ENCODE measurements at places on chromosomes 5 and 9.

DNA sequence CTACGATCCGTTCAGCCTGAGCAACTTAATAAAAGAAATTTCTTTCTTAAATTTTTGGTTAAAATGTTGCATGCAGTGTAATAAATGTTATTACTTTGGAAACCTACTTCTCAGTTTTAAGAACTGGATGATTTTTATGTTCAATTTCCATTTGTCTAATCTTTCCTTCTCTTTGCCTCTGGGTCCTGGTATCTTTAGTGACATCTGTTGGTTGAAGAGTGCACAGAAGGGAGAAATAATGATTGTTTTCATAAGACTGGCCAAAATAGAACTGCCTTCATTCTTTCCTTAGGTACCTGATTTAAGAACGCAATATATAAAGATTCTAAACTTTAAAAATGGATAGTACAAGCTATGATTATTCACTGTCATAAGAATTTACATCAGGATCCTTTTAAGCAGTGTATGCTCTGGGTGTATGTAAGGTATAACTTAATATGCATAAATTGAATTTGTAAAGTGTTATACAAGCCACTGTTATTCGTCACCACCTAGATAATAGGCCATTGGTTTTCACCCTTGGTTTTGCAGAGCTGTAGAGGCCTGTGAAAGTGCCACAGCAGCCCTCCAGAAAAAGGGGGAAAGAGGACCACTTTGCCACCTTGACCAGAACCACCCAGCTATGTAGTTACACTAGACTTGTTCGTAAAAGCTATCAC, 82.8 kb upstream of the TLX3 start:
- no peak for DNase-seq

DNA sequence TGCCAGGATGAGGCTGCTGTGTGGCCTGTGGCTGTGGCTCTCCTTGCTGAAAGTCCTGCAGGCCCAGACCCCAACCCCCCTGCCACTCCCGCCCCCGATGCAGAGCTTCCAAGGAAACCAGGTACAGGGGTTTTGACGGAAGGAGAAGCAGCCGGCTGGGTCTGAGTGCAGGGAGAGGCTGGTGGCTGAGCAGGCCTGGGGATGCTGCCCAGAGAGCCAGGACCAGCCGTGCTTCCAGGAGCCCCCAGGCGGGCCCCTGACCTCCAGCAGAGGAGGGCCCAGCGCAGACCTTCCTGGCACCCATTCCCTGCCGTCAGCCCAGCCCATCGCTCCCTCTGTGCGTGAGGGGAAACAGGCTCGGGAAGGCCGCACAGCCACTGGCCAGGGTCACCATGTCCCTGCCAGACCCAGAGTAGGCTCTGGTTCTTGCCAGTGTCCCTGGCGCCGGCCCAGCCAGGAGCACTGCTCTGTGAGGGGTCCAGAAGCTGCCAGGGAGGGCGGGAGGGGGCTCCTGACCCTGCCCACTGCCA, 313 bp downstream of the LCN12 start:
- no peak for DNase-seq

DNA sequence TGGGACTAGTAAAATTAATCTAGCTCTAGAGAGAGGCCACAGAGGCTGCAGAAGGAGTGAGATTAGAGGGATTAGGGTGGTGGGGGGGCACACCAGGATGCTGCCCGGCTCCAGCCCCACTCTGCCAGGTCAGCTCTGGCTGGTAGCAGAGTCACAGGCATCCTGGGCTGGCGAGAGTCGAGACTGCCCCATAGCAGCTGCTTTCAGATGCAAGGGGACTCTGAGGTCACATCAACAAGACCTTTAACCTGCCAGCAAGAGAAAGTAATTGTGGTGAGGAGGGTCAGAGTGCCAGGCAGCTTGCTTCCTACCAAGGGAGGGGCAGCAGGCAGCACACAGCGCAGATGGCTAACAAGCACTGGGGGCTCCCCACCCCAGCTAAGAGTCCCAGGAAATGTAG, 7.5 kb downstream of the EPB41L4B start:
- DNase-seq: no peak

- no peak for DNase-seq
Observed at GRCh38 chr9:37715991-37716505, 37.6 kb upstream of the TRMT10B start.

DNA sequence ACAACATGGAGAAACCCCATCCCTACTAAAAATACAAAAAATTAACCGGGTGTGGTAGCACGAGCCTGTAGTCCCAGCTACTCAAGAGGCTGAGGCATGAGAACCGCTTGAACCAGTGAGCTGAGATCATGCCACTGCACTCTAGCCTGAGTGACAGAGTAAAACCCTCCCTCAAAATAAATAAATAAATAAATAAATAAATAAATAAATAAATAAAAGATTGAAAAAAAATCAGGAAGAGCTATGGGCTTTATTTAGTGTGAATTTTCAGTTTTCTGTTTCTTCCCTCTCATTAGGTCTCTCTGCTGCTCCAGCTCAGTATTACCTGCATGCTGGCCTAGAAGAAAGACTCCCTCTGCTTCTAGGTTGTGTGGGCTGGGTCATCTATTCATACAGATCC, 47.8 kb upstream of the TRMT10B start:
- DNase-seq: no peak

DNA sequence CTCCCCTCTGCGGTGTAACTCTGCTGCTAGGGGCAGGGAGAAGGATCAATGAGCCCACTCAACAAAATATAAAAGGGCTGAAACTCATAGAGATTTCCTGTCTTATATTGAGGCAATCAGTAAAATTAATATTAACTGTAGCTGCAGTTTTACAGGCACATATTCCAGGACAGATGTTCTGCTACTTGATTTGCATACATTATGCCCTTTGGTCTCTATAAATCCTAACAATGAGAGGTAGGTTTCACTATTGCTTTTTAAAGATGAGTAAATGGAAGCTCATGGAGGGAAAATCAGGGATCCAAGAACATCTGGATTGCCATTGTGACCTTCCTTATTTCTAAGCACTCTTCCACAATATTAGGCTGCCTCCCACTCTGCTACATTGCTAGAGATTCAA, 23.5 kb upstream of the TRIM32 start:
- no peak for DNase-seq

GRCh38 chr5:137195483-137195882, 303.6 kb downstream of the SPOCK1 start:
- no peak for DNase-seq

- no peak for DNase-seq
Observed at GRCh38 chr9:136185596-136186366, 19.1 kb downstream of the LHX3 start.

GRCh38 chr5:53253421-53253871, 143.9 kb upstream of the MOCS2 start:
- no peak for DNase-seq

DNA sequence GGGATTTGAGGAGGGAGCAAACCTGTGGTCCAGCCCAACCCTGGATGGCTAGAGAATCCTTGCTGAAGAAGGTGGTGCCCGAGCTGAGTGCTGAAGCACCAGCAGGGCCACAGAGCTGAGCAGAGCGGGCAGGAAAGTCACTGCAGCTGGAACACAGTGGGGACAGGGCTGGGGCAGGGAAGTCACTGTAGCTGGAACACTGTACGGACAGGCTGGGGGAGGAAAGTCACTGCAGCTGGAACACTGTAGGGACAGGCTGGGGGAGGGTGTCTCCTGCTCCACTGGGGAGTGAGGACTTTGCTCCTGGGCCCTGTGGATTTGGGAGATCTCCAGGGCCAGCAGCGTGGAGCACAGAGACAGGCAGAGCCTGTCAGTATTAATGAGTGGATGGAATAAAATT, 9.0 kb upstream of the SUSD3 start:
- DNase-seq: no peak

- no peak for DNase-seq
Observed at GRCh38 chr5:173688703-173689102, 72.3 kb upstream of the BOD1 start.

DNA sequence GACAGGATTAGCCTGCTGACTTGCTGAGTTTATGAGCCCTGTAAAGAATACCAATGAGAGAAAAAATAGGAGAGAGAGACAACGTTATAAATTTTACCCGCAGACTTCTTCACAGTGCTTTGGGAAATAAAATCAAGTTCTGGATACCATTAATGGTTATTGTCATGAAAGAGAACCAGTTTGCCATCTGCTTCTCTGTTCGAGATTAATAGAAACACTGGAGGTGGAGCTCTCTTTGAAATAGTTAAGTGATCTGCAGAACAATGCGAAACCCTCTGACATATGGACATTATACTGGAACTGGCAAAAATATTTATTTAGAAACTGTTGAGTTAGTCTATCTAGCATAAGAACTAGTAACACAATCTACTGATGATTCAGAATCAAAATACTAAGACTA, 500.7 kb downstream of the CDH12 start:
- no peak for DNase-seq

- no peak for DNase-seq
Observed at GRCh38 chr5:547086-547924, 23.1 kb upstream of the SLC9A3 start.

DNA sequence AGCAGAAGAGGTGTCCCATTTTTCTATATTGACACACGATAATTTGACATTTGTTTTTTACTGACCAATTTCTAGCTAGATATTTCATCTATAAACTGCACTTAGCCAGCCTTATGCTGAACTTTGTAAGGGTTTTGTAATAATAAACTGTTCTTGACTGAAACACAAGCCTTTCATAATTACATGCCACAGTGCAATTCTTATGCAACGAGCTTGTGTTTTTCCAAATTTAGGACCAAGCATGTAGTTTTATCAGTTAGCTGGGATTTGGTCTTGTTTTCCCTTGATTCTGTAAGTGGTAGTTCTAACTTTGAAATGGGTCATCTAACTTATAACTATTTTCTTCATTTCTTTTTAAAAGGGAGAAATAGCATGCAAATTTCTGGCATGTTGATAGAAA, 1.3 kb upstream of the LURAP1L start:
- DNase-seq: no peak

GRCh38 chr5:157196045-157196444, 15.4 kb downstream of the ITK start:
- no peak for DNase-seq

- no peak for DNase-seq
Observed at GRCh38 chr9:108919517-108919916, 14.4 kb downstream of the ELP1 start.

GRCh38 chr5:107474716-107475489, 195.8 kb downstream of the EFNA5 start:
- no peak for DNase-seq

- DNase-seq: no peak
Observed at GRCh38 chr9:123318961-123319421, 37.0 kb upstream of the CRB2 start.

DNA sequence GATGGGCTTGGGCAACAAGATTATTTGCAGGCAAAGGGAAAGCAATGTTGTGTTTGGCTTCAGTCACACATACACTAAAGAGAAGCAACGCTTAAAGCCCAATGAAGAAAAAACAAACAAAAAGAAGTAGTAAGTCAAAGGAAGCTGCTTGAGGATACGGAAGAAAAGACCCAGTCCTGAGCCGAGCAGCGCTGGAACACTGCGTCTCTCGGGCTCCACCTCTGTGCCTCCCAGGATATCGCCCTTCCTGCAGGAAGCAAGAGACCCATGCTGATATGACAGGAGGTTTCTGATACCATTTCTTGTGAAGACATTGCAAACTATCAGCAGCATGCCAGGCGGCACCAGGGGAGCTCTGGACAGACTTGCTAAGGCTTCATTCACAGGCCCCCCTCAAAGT, 9.9 kb downstream of the GNAQ start:
- DNase-seq: no peak

- no peak for DNase-seq
Observed at GRCh38 chr5:178359738-178360137, 127.1 kb upstream of the PHYKPL start.

DNA sequence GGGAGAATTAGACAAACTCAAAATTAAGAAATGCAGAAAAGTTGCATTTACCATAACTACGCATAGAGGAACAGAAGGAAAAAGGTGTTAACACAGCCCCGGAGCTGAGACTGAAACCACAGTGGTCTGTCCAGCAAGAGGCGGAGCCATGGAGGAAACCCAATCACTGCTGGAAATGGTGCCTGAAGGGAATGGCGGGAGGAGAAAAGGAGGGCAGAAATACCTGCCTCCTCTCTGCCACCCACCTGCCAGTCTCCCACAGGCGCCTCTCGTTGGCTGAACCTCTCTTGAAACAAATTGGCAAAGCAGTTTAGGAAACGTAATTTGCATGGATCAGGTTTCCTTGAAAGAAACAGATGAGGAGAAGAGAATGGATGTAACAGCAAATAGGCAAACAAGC, 9.7 kb upstream of the PRKACG start:
- DNase-seq: no peak

- no peak for DNase-seq
Observed at GRCh38 chr5:179235416-179236400, 109.6 kb downstream of the ADAMTS2 start.

- DNase-seq: no peak
Observed at GRCh38 chr9:13979941-13980318, 334.0 kb downstream of the NFIB start.

DNA sequence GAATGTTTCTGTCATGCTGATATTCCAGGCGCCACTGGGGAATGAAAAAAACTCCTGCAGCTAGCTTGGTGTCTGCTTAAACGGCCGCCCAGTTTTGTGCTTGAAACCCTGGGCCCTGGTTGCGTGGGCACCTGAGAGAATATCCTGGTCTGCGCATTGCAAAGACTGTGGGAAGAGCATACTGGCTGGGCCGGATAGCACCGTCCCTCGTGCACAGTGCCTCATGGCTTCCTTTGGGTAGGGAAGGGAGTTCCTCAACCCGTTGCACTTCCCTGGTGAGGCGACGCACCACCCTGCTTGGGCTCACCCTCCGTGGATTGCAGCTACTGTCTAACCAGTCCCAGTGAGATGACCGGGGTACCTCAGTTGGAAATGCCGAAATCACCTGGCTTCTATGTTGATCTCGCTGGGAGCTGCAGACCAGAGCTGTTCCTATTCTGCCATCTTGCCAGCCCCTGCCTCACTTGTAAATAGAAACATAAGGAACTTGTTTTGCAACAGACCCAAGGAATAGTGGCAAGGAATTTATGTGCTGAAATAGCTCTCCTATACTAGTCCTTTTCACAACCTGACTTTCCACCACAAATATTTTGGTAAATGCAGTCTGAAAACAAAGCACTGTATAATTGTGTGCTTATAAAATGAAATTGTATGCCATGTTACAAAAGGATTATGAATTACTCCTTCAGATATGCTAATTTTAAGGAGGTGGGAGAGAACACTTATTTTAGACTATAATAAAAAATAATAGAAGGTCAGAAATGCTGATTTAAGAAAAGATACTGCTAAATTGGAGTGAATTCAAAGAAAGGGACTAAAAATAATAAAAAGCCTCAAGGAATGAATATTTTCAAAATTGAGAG, 90.3 kb downstream of the ADAMTSL1 start:
- DNase-seq: no peak

- no peak for DNase-seq
Observed at GRCh38 chr9:82574911-82575310, 488.0 kb downstream of the RASEF start.
